Hindlimb muscle (tissue), 1 donor: ENCODE measurements at places on chromosomes 4 and X.

DNA sequence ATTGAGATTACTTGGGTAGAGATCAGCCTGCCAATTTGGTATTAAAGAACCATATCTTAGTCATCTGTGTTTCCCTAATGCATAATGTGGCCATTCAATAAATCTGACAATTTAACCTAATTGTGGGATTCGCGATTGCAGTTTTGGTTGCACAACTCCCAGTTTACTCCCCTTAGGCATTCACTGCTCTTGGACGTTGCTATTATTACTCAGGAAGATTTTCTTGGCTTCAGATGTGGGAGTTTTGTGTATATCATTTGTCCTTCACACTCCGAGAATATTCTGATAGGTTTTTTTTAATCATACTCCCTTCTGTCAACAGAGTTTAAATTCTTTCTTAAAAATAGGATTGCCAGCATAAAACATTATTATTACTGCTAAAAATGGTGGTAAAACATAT is 22.0 kb upstream of the TRPC3 start:
- no peak for DNase-seq

DNA sequence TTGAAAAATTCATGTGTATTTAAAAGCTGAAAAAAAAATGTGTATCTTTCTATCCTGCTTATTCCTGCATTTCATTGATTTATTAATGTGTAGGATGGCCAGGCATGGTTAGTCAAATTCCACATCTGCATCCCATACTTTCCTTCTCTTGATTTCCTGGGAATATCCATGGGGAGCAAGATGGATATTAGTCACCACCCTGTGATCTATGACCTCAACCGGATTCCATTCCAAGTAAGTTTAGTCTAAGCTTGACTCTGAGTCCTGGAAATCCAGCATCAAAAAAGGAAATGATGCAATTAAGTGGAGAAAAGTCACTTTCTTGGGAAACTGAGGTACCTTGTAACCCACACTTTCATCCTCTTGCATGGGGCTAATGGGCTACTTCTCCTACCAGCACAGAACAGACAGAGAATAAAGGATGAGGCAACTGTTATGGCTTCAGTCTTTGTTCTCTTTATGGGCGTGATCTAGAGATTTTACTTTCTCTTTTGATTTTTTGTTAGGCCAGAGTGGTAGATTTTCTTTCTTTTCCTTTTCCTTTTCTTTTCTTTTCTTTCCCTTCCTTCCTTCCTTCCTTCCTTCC is 17.1 kb upstream of the BEX4 start:
- peak; percentile 37 for DNase-seq

DNA sequence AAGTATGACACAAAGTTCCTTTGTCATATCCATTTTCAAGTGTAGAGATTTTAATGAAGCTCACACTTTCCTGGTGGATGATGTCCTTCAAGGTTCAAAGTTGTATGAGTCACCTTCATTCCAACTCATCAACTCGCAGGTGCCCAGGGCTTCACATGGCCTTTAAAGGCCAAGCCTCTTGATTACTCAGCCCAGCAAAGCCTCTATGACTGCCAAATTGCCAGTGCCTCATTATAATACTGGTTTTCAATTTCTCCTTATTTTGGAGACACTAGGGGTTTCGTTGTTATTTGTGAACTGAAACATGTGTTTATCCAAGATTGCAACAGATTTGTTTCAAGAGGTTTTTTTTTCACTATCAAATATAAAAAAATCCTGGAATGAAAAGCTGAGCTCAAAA is 45.9 kb upstream of the PPP3CA start:
- no peak for DNase-seq

DNA sequence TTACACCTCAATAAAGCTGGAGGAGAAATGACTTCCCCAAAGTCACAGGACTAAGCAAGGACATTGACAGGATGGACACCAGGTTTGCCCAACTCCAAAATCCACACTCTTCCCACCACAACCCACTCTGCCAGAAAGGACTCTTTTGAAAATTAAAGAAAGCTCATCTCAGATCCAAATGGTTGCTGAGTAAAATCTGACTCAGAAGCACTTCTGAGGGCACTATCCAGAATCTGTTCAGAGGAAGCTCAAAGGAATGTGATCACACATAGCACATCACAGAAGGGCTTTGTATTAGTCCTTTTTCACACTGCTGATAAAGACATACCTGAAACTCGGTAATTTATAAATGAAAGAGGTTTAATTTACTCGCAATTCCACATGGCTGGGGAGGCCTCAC is 155.5 kb downstream of the RAB28 start:
- DNase-seq, result no peak

GRCh38 chr4:185708348-185708747 is 103.6 kb downstream of the SORBS2 start:
- DNase-seq, result peak; percentile 19
